Activated CD4-positive, alpha-beta memory T cell treated with anti-CD3 and anti-CD28 coated beads for 36 hours (primary cell): ENCODE measurements at places on chromosomes 3 and 15. TPM values are rescaled to one million over a fixed set of nuclear protein-coding genes. Genes with fewer than 3 reads are reported as not detected.

The DIS3L gene
- total RNA-seq = 26.3 TPM

The GASK1A gene
- not detected for total RNA-seq

The GABRG3 gene
- total RNA-seq = not detected

The NPAP1 gene
- total RNA-seq = not detected

The ITPKA gene
- total RNA-seq = 3.5 TPM

- no peak for DNase-seq
Observed at GRCh38 chr3:26074080-26074479, 284.2 kb downstream of the OXSM start.

DNA sequence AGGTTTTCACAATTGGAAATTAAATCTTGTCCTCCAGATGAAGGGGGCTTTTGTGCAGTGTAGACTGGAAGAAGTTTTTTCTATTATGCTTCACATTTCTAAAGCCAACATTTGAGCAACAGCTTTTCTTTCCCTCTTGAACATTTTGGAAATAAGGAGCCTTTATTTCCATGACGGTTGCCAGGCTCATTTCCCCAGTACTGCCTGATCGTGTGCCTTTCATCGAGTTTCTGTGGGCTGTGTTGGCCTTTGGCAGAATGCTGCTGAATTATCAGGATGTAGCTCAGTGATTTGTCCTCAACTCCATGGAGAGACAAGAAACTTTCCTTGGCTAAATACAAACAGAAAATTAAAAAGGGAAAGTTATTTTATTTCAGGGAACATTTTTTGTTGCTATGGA is 314.8 kb upstream of the LRRC3B start:
- DNase-seq = no peak

GRCh38 chr3:123325766-123326256 is 123.1 kb downstream of the ADCY5 start:
- no peak for DNase-seq

GRCh38 chr3:53109891-53110771 is 20.1 kb downstream of the RFT1 start:
- DNase-seq = peak; percentile 81

DNA sequence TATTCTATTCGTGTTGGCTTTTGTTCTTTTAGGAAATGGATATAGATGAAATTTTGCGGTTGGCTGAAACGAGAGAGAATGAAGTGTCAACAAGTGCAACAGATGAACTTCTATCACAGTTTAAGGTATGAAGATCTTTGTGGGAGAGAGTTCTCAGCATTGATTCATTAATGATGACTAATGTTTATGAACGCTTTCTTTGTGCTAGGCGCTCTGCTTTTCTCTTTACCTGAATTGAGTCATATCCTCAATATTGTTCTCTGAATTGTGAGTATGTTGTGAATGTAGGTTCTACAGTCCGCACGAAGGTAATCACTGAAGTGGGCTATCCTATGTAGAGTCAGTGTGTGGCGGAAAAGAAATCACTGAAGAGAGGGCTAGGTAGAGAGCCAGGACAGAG is 81.2 kb downstream of the CHD2 start:
- no peak for DNase-seq

GRCh38 chr3:4601892-4602291 is 108.7 kb downstream of the ITPR1 start:
- DNase-seq = no peak

GRCh38 chr15:79248183-79248582 is 34.3 kb upstream of the ANKRD34C start:
- no peak for DNase-seq

DNA sequence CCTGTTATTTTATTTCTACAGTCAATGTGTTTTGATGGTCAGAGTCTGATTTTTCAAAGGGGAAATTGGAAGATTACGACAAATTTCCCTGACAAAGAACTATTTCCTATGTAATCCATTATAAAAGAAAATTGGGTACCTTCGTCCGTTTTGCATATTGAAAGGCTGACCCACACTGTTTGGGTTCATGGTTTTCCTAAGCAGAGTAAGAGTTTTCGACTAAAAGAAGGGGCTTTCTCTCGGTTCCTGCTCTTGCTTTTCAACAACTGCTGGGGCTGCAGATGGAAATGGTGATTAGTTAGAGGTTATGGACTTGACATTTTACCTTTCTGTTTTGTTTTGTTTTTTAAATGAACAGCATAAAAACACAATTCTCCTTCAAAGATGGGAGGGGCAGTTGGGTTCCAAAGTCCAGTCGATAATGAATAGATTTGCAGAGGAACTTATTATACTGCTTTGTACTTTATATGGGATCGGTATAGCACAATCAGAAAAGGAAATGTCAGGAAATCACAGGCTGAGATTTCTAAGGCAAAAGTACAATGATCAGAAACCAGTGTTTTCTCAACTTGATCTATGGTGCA is 978 bp downstream of the KCNMB2 start:
- DNase-seq = no peak

GRCh38 chr3:124291008-124291407 is 299.1 kb upstream of the ROPN1 start:
- DNase-seq = no peak

- no peak for DNase-seq
Observed at GRCh38 chr3:185943760-185944106, 5.9 kb upstream of the TRA2B start.

DNA sequence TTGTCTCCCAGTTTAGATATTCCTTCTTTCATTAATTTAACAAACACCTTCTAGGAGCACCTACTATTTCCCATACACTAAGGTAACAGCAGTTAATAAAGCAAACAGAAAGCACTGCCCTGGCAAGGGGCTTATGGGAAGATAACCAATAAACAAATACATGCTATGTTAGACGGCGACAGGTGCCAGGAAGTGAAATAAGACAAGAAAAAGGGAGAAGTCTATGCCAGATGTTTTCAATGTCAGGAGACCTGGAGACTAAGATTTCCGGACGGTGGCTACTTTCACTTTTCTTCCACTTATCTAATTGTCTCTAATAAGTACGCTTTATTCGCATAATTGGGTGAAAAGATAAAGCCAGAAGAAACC is 32.5 kb upstream of the ZNF445 start:
- DNase-seq = no peak

DNA sequence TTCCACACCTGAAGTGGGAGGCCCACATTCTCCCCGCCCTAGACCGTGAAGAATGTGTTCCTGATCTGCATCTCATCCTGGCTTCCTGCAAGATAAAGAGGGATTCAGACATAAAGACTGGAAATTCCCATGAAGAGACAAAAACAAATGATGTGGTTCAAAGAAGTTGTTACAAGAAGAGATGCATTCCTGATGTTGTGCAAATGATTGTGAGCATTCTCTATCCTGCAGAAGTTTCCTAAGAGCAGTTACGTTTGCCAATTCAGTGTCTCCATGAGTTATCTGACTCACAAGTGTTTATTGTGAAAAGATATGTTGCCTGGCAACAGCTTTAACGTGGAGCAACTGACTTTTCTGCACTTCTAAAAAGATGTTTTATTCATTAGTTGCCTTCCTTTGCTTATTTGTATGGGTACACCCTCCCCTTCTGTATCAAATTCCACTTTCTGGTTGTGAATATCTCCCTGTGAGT is 107.8 kb downstream of the ZIC4 start:
- no peak for DNase-seq

- no peak for DNase-seq
Observed at GRCh38 chr3:59391131-59391530, 341.3 kb upstream of the CFAP20DC start.

DNA sequence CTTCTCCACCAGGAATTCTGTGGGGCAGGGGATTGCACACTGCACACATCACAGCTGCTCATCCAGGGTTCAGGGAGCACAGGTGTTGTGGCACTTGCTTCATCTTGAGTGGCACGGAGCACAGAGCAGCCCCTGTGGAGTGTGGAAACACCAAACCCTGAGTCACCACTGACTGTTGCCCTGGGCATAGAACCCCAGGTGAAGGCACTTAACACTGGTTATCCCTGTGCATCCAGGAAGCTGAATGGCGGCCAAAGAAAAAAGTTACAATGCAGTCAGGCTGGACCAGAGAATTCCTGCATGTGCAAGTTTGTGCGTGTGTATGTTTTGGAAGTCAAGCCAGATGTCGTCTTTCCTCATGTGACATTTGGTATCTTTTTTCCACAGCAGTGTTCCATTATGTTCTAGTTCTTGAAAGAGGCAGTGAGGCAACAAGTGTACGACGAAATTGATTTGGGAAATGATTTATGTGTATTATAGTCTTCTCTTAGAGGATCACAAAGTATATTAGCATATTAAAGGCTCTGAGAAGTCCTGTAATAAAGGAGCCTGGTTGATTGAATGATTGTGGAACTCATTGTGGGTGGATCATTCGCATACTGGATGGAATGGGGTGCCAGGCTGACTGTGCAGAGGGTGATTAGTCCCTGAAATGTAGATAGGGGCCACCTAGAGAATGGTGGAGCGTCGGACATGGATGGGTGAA is 292.3 kb downstream of the TLE3 start:
- no peak for DNase-seq

- DNase-seq = peak; percentile 72
Observed at GRCh38 chr3:141243271-141243707, 11.7 kb downstream of the PXYLP1 start.

DNA sequence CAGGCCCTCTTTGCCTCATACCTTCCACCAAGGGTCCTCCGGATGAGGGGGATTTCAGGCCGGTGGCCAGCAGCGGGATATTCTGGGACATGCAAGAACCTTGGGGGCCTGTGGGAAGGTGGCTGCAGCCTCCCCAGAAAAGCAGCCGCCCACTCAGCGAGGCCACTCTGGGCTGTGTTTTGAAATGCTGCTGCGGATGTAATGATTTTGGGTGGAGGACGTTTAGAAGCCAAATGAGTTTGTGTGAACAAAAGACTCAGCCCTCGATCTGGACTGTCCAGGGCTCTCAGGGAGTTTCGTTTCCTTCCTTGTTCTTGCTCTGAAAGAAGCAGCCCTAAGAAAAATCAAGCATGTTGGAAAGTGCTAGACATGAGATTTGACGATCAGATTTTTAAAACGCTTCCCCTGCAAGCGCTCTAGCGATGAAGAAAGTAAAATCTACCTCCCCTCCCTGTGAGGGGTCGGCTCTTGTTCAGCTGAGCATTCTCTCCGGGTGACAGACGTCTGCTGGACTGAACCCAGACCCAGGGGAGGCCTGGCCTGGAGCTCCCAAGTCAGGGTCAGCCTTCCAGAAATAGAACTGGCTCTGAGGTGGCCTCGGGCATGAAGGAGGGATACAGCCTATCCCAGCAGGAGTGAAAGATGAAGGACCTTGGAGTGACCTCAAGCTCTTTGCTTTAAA is 12.9 kb downstream of the HEG1 start:
- DNase-seq = no peak

DNA sequence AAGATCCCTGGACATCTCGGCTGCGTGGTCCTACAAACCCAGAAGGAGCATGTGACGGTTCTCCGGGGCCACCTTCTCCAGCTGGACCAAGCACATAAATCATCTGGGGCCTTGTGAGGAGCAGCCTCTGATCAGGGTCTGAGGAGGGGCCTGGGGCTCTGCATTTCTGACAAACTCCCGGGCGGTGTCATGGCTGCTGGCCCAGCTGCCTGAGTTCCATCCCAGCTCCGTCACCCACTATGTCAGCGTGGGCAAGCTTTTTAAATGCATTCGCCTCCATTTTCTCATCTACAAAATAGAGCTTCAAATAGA is 126.3 kb upstream of the MEF2A start:
- no peak for DNase-seq

DNA sequence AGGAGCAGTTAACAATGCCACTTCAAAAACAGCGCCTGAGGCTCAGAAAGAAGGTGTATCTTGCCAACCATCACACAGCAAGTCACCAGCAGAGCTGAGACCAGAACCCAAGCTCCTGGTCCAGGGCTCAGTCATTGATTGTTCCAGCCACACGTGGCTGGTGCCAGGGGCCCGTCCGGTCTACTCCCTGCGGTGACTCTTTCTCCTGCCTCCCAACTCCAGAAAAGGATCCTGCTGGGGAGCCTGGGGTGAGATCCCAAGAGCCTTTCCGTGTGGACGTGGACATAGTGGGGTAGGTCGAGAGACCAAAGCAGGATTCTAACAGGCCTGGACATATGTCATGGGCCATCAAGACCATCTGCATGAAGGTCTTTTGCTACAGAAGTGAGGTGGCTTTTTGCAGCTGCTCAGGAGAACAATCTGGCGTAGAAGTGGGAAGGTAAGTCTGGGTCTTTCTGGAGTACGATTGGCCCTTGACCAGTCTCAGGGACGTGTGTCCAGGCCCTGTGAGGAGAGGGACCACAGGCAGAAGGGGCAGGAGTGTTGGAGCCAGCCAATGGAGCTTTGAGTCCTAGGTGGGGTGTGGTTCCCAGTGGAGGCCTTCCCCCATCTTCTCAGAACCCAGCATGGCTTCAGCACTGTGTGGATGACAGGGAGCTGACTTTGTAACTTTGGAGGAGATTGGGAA is 105.4 kb downstream of the HMG20A start:
- DNase-seq = no peak

- DNase-seq = no peak
Observed at GRCh38 chr3:120102674-120103073, 8.4 kb upstream of the GSK3B start.

GRCh38 chr3:48694610-48695392 is 9.1 kb upstream of the NCKIPSD start:
- DNase-seq = no peak

- no peak for DNase-seq
Observed at GRCh38 chr3:45095916-45096526, 50.2 kb downstream of the CDCP1 start.

DNA sequence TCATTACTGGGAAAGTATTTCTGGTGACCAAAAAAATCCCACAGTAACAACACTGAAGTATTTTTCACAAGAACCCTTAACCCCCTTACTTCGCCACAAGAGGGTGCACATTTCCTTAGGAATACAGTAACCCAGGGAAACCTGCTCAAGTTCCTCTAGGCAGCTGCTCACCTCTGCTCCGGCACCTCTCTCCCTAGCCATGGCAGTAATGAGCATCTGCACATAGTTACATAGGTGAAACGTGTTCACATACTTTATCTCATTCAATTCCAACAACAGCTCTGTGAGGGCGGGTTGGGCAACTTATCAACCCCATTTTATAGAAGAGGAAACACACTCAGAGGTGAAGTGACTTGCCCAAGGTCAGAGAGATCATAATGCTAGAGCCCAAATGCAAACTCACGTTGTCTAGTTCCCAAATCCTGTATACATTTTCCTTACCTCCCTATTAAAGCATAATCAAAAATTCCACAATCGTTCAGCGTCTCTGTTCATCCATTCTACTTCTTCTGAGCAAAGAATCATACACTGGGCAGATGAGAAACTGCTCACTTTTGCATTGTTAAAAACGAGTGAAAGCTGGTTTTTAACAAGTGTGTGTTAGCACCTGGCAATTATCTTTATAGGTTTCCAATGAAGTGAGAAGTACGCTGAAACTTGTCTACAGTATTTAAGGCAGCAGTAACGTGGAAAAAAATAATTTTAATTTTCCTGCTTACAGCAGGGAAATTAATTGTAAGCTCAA is 90.7 kb downstream of the IGF2BP2 start:
- DNase-seq = peak; percentile 11

DNA sequence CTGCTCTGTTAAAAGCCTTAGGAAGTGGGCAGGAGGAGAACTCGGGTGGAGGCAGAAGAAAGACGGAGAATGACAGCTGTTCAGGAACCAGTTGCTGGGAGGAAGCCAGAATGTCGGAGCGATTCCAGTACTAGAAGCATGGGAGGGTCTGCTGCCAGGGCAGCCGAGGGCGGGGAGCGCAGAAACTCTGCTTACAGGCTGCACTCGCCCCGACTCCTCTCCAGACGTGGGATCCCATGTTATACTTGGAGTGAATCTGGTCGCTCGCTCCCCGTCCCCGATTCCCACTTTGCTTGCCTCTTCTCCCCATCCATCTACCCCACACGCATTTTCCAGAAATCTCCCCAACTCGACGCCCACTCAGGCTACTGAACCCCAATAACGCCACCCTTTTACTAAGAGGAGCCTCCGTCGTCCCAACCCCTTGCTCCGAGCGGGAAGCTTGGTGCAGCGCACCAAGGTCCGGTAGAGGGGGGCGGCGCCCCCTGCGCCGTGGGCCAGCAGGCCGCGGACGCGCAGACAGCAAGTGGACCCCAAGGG is 665 bp downstream of the GATM start:
- DNase-seq = no peak
